ENCODE measurements at places on chromosomes 16 and 17. TPM values are rescaled to one million over a fixed set of nuclear protein-coding genes. Genes with fewer than 3 reads are reported as not detected.

The HOXB9 gene
- total RNA-seq: 1.1 TPM

The VWA3A gene
- 0.46 TPM for total RNA-seq

The UBE2Z gene
- total RNA-seq: 104 TPM

The C17orf58 gene
- total RNA-seq: 24.5 TPM

The RDM1 gene
- not detected for total RNA-seq

The HOXB6 gene
- total RNA-seq: 27.4 TPM

The RCVRN gene
- total RNA-seq: not detected

DNA sequence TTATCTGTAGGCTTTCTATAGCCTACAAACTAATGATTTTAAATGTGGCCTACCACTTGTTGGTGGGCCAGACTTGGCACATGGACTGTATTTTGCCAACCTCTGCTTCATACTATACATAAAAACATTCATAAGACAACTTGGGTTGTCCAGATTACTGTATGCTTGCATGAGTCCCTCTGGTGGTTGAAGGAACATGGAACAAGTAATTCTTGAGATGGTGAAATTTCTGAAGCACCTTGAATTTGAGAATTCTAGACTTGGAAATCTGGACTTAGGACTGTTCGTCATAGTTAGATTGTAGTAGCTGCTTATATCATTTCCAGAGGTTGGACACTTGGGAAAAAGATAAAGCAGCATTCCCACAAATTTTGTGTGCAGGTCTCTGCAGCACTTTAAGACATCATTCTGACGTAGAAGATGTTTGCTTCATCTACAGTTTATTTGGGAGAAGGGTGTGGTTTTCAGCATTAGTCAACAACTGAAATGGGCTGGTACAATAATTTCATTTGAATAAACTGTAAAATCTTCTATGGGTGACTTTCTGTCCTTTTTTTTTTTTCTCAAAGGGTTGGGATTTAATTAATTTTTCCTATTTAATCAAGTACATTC is 31.2 kb downstream of the NFATC3 start:
- peak; percentile 46 for DNase-seq
- H3K36me3 ChIP-seq: no peaks in the 10 kb centered on the region
- H3K27ac ChIP-seq: no peak overlapping the region
- H3K4me1 ChIP-seq: no peaks in the 10 kb centered on the region
- no peak overlapping the region for H3K4me3 ChIP-seq

DNA sequence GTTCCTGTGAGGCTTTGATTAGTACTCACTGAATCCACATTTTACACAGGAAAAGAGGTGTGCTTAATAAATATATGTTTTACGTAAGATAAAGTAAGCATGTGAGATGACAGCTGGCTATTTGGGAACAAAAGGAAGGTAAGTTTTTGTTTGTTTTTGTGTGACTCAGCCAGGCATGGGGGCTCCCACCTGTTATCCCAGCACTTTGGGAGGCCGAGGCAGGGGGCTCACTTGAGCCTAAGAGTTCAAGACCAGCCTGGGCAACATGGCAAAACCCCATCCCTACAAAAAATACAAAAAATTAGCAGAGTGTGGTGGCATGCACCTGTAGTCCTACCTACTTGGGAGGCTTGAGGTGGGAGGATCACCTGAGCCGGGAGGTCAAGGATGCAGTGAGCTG is 17.9 kb downstream of the GPR142 start:
- no peak for DNase-seq
- no peak overlapping the region for H3K4me3 ChIP-seq

DNA sequence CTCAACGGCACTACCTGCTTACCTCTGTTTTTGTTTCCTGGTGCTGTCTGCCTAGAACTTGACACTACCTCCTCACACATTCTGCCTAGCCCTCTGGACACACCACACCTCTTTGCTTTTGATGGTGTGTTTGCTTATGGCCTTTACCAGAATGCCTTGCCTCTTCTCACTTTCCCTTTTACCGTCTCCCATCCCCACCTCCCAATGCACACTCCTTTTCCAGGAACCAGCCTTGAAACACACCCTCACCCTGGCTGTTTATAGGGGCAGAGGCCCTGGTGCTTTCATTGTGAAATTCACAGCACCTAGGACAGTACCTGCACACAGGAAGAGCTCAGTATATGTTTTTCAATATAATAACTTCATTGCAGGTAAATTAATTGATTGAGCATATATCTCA is 56.2 kb downstream of the MAP2K6 start:
- no peak overlapping the region for H3K4me3 ChIP-seq
- H3K36me3 ChIP-seq: no peaks in the 10 kb centered on the region
- no peak overlapping the region for H3K27ac ChIP-seq
- H3K27me3 ChIP-seq: no peaks in the 10 kb centered on the region
- no peak for DNase-seq
- peaks cover 20% of the 10 kb centered on the region for H3K4me1 ChIP-seq

GRCh38 chr16:84995663-84996062 is 15.7 kb downstream of the ZDHHC7 start:
- H3K36me3 ChIP-seq: peaks cover 6% of the 10 kb centered on the region
- no peaks in the 10 kb centered on the region for H3K27me3 ChIP-seq
- no peak overlapping the region for H3K4me3 ChIP-seq

- no peaks in the 10 kb centered on the region for H3K27me3 ChIP-seq
- DNase-seq: peak; percentile 74
- peaks cover 11% of the 10 kb centered on the region for H3K4me1 ChIP-seq
- peak within 1 kb of the TSS; percentile 9 for H3K4me3 ChIP-seq
- H3K36me3 ChIP-seq: no peaks in the 10 kb centered on the region
- no peak within 1 kb of the TSS for H3K27ac ChIP-seq
Measured at GRCh38 chr17:29180034-29180787, at the start of gene MYO18A. TSS of gene MYO18A (minus strand) at chr17:29180398. CDS start at chr17:29166940, 13,458 bp downstream.

GRCh38 chr16:3195975-3196374 is 8.0 kb downstream of the OR1F1 start:
- DNase-seq: no peak
- H3K4me1 ChIP-seq: peaks cover 3% of the 10 kb centered on the region
- no peak overlapping the region for H3K27ac ChIP-seq

Data from endothelial cell of umbilical vein (primary cell).